Stimulated activated CD4-positive, alpha-beta T cell treated with anti-CD3 and anti-CD28 coated beads, Interleukin-1b, Interleukin-23, amount 100 ng/mL, for 4 hours (primary cell): ENCODE measurements at places on chromosomes 3 and 15.

DNA sequence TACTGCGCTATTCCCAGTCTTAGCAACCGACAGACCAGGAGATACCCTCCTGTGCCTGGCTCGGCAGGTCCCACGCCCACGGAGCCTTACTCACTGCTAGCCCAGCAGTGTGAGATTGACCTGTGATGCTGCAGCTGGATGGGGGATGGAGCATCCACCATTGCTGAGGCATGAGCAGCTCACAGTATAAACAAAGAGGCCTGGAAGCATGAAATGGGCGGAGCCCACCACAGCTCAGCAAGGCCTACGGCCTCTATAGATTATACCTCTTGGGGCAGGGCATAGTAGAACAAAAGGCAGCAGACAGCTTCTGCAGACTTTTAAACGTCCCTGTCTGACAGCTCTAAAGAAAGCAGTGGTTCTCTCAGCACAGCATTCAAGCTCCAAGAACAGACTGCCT is 160.3 kb downstream of the ANXA2 start:
- DNase-seq, result no peak

DNA sequence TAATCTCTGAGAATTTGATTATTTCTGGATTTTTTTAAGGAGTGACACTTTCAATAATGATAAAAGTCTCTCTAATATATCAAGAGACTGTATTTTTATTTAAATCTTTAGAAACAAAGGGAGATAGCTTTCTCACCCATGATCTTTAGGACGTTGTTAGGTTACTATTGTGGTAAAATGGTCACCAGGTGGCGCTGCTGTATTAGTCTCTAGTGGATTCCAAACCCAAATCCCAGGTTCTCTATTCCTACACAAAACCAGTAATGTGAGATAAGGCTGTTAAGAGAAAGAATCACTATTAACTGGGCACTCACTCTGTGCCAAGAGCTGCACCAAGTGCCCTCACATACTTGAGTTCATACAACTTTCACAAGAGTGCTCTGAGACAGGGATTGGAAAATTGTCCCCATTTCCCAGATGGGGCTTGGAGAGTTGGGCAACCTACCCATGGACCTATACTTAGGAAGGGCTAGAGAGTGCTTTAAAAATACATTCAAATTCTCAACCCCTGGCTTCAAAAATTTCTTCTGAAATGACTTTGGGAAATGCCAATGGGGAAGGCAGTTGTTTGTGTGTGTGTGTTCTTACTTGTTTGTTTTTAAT is 593.4 kb upstream of the TGFBR2 start:
- peak; percentile 33 for DNase-seq

- no peak for DNase-seq
These were observed 36.0 kb upstream of the IDH2 start for GRCh38 chr15:90138071-90138833.

GRCh38 chr3:11118181-11118682 is 36.1 kb upstream of the HRH1 start:
- DNase-seq, result no peak

DNA sequence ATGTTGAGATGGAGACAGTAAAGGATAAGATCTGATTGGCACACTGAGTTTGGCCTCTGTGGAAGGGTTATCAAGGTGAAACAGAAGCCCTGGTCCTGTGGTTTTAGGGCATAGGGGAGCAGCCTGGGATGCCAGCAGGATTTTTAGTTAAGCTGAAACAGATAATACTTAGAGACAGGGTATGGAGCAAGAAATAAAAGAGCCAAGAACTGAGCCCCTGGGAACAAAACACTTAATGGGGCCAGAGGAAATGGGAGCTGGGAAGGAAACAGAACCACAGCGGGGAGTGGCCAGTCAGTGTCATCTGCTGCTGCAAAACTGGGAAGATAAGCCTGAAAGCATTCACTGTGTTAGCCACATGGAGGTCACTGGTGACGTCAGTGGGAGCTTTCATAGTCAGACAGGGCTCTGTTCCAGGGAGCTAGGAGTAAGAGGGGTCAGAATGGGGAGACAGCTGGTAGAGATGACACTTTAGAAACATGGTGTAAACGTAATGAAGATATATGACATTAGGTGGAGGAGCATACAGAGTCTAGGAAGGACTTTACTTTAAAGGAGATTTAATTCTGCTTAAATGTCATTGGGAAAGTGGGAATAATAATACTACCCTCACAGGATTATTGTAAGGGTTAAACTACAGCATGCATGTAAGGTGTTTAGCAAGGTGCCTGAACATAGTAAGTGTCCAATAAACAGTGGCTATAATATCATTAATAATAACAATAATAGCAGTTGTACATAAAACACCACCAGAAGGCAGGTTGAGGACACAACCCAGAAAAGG is 172.7 kb upstream of the CTNNB1 start:
- DNase-seq, result no peak

- no peak for DNase-seq
These were observed 121.6 kb upstream of the THRB start for GRCh38 chr3:24616110-24616829.

DNA sequence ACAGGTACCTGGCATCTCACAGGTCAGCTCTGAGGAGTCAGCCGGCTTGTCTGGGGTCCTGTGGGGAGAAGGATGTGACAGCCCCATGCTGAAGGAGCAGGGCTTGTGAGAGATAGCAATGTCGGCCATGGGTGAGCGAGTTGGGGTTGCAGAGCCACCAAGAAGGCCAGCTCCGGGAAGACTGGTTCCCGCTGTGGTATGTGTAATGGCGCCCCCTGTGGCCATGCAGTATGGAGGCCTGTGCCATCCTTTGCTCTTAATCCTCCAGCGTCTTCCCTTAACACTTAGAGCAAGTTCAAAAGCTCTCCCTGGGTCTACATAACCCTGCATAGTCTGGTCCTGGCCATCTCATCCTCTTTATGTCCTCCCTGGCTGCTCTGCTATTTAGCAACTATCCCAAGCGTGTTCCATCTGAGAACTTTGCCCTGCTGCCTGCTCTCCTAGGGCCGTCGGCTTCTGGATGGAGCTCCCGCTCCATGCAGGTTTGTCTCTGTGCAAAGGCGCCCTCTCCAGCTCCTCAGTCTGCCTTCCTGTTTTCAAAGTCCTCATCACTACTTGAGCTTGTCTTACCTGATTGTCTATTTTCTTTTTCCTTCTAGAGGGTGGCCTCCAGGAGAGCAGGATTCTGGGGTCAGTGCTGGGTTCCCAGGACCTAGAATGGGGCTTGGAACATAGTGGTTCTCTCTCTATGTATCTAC is 40.8 kb upstream of the IQCF6 start:
- DNase-seq, result no peak

DNA sequence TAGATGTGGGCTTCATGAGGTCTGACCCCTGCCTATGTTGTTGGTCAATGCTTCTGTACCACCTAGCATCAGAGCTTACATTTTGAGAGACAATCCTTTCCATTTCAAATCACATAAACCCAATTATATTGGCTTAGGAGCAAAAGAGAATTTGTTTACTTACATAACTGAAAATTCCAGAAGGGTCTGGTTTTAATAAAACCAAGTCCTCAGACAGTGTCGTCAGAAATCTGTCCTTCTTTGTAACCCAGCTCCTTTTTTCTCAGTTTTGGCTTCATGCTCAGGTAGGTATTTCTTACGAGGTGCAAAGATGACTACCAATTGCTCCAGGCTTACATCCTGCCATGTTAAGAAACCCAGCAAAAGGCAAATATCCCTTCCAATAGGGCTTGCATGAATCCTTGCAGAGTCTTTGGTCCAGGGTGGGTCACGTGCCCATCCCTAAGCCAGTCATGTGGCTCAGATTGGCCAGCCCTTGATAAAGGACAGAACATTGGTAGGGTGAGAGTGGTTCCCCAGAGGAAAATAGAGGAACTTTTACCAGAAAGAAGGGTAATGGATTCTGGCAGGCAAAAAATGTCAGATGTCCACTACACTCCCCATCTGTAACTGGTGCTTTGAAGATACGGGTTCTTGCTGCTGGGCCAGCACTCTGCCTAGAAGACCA is 50.2 kb upstream of the VILL start:
- no peak for DNase-seq

- DNase-seq, result no peak
These were observed 140.4 kb downstream of the GABRB3 start for GRCh38 chr15:26632500-26632899.

- DNase-seq, result no peak
These were observed 190.4 kb upstream of the ICE2 start for GRCh38 chr15:60669351-60669750.

- no peak for DNase-seq
These were observed 38.3 kb upstream of the TPM1 start for GRCh38 chr15:63004211-63004610.

- no peak for DNase-seq
These were observed 45.0 kb upstream of the GK5 start for GRCh38 chr3:142270407-142270806.

DNA sequence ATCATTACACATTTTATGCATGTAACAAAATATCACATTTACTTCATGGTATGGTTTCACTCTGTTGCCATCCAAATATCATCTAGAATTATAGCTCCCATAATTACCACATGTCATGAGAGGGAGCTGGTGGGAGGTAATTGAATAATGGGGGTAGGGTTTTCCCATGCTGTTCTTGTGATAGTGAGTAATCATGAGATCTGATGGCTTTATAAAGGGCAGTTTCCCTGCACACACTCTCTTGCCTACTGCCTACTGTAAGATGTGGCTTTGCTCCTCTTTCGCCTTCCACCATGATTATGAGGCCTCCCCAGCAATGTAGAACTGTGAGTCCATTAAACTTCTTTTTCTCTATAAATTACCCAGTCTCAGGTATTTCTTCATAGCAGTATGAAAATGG is 123.4 kb downstream of the SATB1 start:
- DNase-seq, result no peak

GRCh38 chr3:175478301-175478700 is 619.2 kb downstream of the NAALADL2 start:
- DNase-seq, result no peak

GRCh38 chr3:164459521-164460151 is 618.7 kb downstream of the SI start:
- DNase-seq, result no peak

- DNase-seq, result no peak
These were observed 187.1 kb upstream of the STT3B start for GRCh38 chr3:31345581-31345980.

GRCh38 chr3:184062637-184063036 is 9.8 kb downstream of the HTR3C start:
- no peak for DNase-seq

GRCh38 chr15:68739390-68740080 is 81.2 kb downstream of the ANP32A start:
- DNase-seq, result no peak

GRCh38 chr15:56339594-56339993 is 25.6 kb upstream of the TEX9 start:
- no peak for DNase-seq
